ENCODE measurements at places on chromosomes 16 and 17.

DNA sequence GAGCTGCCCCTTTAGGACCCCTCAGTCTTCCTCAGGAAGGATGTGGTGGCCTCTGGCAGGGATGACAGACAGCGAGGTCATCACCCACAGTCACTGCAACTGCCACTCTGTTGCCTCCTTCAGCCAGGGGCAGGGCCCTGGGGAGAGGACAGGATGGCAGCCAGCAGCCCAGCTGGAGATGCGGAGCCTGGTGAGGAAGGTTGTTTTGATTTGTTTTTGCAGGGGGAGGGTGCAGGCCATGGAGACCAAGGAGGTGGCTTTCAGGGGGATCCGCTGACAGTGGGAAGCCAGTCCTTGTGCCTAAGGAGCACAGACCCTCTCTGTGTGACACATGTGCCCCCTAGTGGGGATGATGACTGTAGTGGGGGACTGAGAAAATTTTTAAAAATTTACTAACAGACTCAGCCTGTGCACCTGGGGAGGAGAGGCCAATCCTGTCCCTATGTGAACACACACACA is 7.4 kb downstream of the PRCD start:
- DNase-seq: peak; percentile 47

DNA sequence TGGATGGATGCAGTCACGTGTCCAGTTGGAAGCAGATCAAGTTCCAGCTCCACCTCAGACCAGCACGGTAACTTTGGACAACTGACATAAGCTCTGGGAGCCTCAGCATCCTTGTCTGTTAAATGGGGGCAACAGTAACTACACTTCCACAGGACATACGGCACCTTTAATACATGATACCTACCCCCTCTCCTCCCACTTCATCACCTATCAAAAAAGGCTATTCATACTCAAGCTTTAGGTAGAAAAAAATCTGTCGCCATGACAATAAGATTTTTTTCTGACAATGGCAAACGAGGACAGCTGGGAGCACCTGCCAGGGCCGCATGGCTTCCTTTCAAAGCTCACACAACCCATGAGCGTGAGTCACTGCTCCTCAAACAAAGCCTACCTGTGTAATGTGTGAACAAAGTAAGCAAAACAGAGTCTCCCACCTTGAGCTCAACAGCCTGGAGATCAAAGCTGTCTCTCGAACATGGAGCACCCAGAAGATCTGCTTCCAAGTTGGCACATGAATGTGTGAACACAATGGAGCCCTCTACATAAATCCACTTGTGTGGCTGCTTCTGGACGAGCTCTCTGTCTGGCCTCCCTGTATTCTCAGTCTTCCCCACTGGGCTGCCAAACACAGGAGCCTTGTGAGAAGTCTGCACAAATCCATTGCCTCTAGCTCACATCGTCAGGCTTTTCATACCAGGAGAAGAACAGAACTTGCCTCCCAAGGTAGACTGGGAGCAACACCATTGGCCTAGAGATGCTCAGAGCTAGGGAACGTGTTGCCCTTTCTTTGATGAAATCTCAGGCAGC is 459.7 kb downstream of the SOX9 start:
- peak; percentile 43 for DNase-seq

DNA sequence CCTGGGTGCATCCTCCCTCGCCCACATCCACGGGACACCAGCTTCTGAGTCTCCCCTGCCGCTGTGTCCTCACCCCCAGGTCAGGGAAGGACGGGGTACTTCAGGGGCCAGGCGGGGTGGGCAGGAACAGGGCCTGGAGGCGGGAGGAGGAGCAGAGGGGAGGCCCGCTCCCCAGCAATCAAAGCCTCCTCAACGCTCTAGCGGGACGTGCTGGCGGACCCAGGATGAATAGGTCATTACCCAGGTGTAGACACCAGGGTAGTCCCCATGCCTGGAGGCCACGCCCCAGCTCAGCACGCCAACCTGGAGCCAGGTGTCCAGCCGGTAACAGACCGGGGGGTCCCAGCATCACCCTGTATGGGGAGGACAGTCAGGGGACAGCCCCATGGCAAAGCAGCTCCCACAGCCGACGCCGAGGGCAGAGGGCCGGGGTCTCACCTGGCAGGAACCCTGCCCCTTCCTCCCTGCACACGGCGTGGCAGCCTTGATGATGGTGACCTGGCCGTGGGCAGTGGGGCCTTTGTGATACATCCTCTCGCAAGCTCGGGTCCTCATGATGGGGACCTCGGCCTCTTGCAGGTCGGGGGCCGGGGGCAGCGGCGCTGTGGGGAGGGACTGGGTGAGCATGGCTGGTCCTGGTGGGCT is 24.2 kb downstream of the TPSD1 start:
- no peak for DNase-seq

- no peak for DNase-seq
Observed at GRCh38 chr16:70418274-70418992, 20.5 kb downstream of the ST3GAL2 start.

- no peak for DNase-seq
Observed at GRCh38 chr17:49409066-49409465, 5.6 kb downstream of the PHB1 start.

DNA sequence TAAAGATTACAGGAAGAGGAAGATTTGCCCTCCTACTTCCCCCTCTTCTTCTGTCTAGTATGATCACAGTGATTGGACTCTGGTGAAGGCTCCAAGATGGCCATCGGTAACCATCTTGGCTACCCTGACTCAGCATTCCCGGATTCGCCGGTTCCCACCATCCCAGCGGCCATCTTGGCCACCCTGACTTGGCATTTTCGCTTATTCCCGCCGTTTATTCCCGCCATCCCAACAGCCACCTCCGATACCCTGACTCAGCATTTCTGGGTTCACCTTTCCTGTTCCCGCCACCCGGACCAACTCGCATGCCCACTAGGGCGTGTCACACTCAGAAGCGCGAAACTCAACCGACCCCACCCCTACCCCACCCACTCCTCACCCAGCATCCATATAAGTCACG is 95.4 kb upstream of the GRIN2A start:
- DNase-seq: no peak

- DNase-seq: no peak
Observed at GRCh38 chr17:18191967-18192366, 8.3 kb downstream of the ALKBH5 start.

DNA sequence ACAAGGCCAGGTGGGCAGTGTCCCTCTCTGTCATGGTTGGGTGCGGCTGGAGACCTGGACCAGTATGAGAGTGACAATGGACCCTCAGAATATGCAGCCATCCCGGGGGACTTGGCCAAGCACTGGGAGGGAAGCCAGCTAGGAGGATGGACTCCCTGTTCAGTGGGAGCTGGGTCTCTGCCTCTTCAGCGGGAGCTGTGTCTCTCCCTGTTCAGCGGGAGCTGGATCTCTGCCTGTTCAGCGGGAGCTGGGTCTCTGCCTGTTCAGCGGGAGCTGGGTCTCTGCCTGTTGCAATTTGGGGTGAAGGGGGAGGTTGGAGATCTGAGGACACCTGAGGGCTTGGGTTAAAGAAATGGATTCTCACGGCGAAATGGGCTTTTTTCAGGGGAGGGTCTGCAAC is 3.8 kb upstream of the PRSS33 start:
- no peak for DNase-seq

- DNase-seq: no peak
Observed at GRCh38 chr16:81821436-81822128, 42.5 kb downstream of the PLCG2 start.

DNA sequence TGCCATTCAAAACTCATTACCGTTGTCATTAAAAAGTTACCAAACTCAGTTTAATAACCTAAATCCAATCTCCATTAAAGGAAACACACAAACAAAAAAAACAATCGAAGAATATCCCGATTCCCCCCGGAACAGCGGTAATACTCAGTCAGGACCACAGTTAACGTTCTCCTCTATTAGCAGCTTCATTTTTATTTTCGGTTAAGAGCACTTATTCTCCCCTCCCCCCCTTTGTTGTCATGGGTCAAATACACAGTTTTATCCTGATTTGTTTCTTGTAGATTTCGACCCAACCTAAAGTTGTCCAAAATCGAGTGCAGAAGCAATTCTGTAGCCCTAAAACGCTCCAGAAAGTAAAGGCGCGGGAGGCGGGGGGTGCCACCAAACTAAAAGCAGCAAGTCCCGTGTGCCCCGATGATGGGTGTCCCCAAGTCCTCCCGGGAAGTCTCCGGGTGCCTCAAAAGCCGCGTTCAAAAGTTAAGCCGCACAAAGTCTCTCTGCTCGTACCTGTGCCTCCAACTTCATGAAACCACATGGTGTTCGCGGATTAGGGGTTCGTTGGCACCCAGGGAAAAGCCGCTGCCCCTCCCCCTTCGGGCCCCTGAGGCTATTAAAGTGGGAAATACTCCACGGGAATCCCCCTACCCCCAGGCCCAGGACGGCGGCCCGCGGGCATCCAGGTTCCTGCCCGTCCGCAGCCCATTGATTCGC is 996 bp downstream of the SUMO2 start:
- DNase-seq: no peak

DNA sequence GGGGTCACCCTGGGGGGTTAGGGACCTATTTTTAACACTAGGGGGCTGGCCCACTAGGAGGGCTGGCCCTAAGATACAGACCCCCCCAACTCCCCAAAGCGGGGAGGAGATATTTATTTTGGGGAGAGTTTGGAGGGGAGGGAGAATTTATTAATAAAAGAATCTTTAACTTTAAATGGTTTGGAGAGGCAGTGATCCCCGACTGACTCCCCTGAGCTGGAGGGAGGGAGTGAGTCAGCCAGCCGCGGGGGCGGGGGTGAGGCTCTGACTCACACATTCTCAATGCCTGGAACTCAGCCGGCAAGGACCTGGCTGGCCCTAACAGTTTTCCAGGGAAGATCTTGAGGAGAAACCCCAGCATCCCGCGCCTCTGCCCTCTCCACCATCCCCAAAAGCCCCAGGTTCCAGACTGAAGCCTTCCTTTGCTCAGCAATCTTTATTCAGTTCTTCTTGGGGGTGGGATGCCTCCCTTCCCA is 1.5 kb downstream of the HCFC1R1 start:
- DNase-seq: no peak

DNA sequence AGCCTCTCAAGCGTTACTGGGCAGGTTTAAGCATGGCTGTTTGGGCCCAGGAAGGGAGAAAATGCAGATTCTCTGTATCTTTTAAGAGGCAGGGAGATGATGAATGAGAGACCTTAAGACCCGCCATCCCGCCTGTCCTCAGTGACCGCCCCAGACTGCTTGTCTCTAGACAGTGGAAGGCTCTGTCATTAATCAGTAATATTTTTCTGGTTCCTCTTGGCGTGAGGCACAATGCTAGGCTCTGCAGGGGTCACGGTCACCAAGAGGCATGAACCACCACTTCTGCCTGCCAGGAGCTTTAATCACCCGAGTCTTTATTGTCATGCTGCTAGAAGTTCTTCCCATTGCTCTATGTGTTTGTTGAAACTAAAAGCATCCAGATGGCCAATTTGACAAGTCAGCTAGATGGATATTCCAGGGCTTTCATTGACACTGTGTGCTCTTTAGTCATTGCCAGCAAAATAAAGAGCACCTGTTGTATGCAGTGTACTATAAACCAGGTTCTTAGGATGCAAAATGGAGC is 3.2 kb downstream of the SLC6A2 start:
- no peak for DNase-seq

GRCh38 chr17:74987909-74988711 is 678 bp downstream of the CDR2L start:
- DNase-seq: peak; percentile 3

DNA sequence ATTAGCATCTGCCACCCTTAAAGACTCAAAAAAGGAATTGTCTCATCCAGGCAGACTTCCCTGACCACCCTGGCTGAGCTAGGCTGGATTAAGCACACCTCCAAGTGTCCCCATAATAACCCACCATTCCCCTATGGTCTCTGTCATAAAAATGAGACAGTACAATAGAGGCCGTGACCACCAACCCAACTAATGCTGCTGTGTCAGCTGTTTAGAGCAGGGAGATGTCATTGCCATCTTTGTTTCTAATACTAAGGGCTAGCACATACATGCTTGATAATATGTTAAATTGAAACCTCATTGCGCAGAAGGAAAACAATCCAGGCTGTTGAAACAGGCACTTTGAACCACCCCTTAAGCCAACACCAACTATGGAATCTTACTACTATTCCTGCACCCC is 7.2 kb upstream of the ADAMTS18 start:
- no peak for DNase-seq

DNA sequence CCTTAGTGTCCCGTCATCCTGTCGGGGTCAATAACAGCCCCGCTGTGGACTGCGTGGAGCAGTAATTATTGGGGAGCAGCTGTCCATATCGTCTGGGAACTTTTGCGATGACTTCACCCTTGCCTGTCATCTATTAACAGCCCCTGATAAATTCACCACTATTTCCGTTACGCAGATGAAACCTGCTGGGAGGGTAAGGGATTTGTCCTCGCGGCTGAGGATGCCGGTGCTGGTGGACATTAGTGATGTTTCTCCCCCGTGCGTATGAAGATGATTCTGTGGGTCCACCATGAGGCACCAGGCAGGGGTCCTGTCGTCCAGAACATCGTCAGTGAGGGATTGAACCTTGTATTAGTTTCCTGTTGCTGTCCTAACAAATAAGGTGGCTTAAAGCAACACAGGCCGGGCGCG is 1.0 kb downstream of the FLYWCH2 start:
- no peak for DNase-seq
